H9 (cell line): ENCODE measurements at places on chromosomes 13 and 19.

DNA sequence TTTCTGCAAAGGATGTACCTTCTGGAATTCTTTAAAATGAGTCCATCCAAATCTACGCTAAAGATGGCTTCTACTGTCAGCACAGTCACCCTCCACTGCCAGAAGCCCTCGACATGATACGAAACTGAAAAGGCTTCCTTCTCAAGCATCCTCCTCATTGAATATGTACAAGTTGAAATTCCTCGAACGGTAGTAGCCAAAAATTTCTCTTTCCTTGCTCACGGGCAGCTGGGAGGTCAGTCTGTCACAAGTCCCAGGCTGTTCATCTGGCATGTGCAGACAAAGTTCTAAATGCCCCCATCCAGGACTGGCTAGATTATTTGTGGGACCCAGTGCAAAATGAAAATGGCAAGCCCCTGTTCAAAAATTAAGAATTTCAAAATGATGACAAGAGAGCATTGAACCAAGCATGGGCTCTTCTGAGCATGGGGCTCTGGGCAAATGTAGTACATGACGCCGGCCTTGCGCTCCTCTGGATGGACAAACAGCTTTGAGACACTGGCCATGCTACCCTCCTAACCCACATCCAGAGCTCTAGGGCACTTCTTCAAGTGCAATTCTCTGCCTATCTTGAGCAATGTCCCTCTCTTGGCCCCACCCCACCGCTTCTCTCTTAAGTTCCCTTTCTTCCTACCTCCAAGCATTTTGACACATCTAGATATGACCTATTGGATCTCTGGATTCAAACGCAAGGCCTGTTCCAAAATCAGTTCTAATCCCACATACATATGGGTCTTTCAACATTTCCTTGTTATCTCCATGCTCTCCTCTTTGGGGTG, 78.9 kb upstream of the FLT1 start:
- no peak for DNase-seq

DNA sequence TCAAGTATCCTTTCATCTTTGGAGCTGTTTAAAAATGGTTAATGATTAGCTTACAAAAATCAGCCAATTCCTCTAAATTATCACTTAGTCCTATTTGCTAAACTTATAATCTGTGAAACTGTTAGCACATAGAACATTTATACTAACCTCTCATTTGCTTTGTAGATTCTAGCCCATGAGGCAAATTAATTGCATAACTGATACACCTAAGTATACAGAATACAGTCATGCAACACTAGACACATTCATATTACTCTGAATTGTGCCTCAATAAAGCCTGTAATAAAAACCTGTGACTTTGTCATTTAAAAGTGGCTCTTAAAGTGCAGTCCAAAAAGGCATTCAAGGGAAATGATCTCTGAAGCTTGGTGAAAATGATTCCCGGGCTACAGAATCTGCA, 21.0 kb downstream of the SERPINE3 start:
- no peak for DNase-seq

DNA sequence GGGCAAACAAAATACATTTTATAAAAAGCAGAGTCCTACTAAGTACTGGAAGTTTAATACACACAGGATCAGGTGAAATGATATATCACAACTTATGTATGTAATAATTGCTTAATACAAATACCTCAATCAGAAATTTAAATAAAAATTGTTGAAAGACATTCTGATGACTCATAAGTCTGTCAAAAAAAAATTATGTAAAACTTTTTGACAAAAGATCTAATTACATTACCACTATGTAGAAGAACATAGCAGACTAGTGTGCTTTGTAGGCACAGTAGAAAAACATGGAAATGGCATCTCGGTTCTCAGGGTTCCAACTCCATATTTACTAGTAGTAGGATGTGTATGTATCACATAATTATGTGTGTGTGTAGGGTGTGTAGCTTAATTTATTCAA, 156.2 kb downstream of the DNAJC3 start:
- no peak for DNase-seq

DNA sequence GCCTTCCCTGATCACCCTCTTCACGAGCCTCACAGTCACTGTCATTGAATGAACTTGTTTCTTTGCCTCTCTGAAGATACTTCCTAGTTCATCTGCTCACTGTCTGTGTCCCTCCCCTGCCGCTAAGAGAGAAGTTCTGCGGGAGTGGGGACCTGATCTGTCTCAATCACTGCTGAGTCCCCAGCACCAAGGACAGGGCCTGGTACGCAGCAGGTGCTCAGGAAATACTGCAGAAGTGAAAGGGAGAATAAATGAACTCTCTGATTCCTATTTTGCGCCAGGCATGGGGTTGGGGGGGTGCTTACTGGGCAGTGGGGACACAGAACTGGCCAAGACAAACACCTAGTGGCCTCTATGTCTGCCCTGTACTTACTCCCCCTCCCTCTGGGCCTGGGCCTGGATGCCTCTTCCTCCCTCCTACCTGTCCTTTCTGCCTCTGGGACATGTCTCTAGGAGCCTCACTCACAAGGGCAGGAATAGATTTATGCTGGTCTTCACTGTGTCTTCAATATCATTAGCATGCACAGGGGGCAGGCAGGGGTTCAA, 17.5 kb downstream of the FCGBP start:
- no peak for DNase-seq

- no peak for DNase-seq
Measured at GRCh38 chr13:54607421-54607820, 1578.8 kb downstream of the OLFM4 start.
